ENCODE measurements at places on chromosomes 7 and 10. TPM values are rescaled to one million over a fixed set of nuclear protein-coding genes. Genes with fewer than 3 reads are reported as not detected.

DNA sequence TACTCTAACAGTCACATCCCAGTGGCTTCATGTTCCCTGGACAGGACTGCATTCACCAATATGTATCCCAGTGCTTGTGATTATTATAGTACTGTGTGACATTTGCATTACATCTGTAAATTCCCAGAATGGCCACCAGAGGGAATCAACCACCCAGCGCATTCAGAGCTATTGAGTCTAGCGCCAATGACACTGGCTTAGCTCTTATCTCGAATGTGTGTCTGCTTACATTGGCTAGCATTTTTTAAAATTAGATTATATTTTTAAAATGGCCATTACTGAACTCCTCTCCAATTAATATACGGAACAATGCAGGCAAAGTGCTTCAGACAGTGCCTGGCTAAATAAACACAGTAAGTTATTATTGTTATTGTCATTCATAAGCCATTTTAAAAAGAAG is 36.3 kb downstream of the TRIL start:
- H3K4me1 ChIP-seq, result peaks cover 10% of the 10 kb centered on the region
- no peak overlapping the region for H3K4me3 ChIP-seq
- H3K27me3 ChIP-seq, result no peaks in the 10 kb centered on the region
- peak; percentile 29 for DNase-seq
- no peaks in the 10 kb centered on the region for H3K36me3 ChIP-seq

The SFTPD gene
- total RNA-seq, result not detected

GRCh38 chr7:156927571-156928405 is 21.7 kb upstream of the NOM1 start:
- no peaks in the 10 kb centered on the region for H3K36me3 ChIP-seq
- no peak overlapping the region for H3K27ac ChIP-seq
- H3K4me1 ChIP-seq, result no peaks in the 10 kb centered on the region

DNA sequence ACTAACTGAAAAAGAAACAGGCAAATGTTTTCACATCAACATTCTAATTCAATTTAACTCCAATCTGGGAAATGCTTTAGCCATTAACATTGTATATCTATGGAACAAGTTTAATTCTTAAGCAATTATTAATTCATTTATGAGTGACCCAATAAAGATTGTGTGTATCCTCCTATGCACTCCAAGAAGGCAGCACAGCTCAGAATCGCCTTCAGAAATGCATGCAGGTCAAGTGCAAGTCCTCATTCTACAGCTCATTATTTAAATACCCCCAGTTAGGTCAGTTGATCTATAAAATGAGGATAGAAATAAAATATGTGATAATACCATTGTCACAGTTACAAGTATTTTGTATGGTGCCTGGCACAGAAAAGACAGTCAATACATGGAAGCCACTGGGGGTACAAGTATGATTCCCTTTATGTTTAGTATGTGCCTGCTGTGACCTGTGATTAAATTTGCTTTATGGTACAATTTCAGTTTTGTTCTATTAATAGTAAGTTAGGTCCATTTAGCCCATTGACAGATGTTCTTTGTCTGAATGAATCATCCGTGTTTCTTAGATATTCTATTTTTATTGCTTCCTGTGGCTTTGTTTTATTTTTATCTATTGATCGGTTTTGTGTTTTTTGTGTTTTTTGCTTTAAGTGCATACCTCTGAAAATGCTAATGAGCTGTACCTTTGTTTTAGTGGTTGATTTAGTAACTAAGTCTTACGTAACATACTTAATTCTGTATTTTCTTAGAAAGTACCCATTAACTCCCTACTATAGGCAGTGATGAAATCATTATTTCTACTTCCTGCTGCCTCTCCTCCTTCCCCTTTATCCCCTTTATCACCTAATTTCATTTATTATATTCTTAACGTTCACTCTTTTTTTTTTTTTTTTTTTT is 42.8 kb downstream of the CPXM2 start:
- H3K27me3 ChIP-seq, result peaks cover 14% of the 10 kb centered on the region
- no peak overlapping the region for H3K4me3 ChIP-seq
- no peaks in the 10 kb centered on the region for H3K36me3 ChIP-seq
- H3K4me1 ChIP-seq, result no peaks in the 10 kb centered on the region
- H3K27ac ChIP-seq, result no peak overlapping the region

The AP4M1 gene
- total RNA-seq, result 26.2 TPM

DNA sequence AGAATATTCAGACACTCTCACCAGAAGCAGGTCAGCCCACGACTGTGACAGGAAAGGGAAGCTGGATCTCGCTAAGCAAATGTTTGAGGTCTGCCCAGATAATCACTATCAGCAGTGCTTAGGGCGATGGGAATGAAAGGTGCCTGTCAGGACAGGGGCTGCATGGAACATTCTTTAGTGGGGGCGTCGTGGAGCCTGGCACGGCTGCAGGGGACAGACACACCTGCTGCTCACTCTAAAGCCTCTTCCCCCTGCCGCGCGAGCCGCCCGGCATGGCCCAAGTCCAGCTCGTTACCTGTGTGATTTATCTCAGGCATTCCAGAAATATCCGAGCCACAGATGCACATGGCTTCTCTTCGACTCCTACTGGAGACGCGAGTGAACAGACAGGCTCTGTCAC is 235.5 kb downstream of the GLRX3 start:
- DNase-seq, result no peak
- no peaks in the 10 kb centered on the region for H3K4me1 ChIP-seq
- no peaks in the 10 kb centered on the region for H3K36me3 ChIP-seq
- no peak overlapping the region for H3K27ac ChIP-seq
- no peak overlapping the region for H3K4me3 ChIP-seq

All from PC-9 (cell line).